ENCODE measurements at places on chromosomes 4 and X.

DNA sequence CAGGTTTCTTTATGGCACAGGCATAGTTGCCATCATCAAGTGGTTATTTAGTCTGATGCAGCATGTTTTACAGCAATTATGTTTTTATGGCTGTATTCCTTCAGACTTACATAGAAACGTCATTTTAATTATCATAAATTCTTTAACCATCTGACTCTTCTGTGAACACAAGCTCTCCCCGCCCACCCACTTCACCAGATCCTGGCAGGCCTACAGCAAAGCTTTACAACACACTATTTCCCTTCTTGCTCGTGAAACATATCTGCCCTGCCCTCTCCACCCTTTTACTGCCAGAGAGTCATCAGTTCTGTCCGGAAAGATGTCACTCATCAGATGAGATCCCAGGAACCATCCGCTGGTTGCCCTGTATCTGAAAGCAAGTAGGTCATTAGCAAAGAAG, 120.5 kb downstream of the HS6ST2 start:
- no peak for DNase-seq

- DNase-seq, result no peak
These were observed 118.5 kb upstream of the OTUD4 start for GRCh38 chr4:145298885-145299284.

DNA sequence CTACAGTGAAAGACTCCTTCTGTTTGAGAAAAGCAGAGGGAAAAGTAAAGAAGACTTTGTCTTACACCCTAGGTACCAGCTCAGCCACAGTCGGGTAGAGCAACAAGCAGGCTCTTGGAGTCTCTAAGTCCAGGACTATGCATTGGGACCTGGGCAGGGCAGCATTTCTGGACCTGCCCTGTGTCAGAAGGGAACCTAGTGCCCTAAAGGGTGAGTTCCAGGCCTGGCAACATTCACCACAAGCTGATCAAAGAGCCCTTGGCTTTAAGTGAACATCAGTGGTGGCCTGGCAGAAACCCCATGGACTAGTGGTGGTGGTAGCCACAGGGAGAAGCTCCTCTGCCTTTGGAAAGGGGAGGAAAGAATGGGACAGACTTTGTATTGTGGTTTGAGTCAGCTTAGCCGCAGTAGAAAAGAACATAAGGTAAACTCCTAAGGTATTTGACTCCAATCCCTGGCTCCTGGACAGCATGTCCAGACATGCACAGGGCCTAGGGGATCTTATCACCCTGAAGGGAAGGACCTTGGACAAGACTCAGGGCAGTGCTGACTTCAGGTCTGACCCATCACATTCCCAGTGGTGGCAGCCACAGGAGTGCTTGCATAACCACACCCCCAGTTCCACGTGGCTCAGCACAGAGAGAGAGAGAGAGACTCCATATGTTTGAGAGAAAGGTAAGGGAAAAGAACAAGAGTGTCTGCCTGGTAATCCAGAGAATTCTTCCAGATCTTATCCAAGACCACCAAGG, 32.6 kb downstream of the CCDC158 start:
- DNase-seq, result no peak

- no peak for DNase-seq
These were observed 53.2 kb downstream of the MTM1 start for GRCh38 chrX:150621652-150622051.

GRCh38 chr4:76904646-76905190, 6.8 kb upstream of the SOWAHB start:
- no peak for DNase-seq

- DNase-seq, result no peak
These were observed 1.2 kb upstream of the TAPT1 start for GRCh38 chr4:16227462-16227868.

DNA sequence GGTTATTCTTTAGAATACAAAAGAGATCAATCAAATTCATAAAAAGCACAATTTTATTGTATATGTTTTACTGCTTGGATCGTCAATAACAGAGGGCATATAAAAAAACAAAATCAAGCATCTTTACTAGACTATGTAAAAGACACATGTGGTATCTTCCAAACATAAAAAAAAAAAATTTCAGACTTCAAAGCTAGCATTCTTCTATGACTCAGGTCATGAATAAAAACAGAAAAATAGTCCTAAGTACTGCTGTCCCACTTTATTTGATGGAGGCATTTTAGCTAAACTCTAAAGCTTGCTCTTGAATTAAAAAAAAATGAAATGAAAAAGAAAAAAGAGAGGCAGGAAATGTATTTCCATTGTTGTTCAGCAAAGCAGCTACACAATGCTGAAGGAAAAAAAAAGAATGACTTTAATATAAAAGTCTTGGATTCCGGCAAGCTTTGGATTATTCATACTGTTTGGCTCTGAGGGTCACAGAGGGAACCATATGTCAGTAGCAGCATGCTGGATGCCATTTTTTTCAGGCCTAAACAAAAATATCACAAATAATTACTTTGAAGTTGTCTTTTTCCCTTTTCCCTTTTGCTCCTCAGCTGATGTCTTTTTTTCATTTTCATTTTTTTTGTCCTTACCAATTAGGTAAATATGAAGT, 249.1 kb upstream of the DIAPH2 start:
- DNase-seq, result no peak

GRCh38 chr4:6562931-6563901, 11.8 kb upstream of the MAN2B2 start:
- DNase-seq, result no peak

DNA sequence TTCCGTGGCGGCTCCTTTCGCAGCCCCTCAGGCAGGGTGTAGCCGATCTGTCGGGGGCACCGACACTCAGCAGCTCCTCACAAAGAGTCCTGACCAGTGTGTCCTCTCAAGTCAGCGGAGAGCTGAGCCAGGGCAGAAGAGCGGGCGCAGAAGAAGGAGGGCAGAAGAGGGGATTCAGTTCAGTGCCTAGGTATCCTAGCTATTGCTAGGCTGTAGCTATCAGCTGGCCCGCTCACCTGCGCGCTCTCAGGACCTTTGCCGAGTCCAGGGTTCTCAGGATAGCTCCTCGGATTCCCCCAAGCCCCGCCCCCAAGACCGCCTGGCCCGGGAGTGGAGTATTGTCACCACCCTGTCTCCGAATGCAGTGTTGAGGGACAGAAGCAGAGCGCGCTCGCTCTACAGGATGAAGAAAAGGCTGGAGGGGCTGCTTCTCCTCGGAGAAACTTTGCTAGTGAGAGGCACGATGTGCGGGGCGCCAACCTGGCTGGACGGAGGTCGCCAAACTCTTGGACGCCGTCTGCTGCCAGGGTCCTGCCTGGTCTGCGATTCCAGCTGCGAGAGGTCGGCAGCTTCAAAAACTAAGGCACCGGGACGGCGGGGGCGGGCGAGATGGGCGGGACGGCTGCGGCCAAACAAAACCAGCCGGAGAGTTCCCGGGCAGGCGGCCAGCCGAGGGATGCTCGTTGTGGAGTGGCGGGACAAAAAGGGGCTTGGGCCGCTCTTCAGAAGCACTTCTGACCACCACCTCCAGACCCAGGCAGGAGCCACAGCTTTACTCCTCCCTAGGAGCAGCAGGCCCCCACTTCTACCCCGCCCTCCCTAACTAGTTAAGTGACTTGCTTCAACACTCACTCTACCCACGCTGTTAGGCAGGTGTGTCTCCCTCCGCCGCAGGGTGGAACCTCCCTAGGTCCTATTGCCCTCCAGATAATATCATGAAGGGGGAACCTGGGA, at the start of gene XKRX:
Gene XKRX (minus strand): TSS at position 258 of the 954 bp plus-strand sequence. CDS start 613 bp downstream, outside the sequence.
- DNase-seq, result peak; percentile 49

DNA sequence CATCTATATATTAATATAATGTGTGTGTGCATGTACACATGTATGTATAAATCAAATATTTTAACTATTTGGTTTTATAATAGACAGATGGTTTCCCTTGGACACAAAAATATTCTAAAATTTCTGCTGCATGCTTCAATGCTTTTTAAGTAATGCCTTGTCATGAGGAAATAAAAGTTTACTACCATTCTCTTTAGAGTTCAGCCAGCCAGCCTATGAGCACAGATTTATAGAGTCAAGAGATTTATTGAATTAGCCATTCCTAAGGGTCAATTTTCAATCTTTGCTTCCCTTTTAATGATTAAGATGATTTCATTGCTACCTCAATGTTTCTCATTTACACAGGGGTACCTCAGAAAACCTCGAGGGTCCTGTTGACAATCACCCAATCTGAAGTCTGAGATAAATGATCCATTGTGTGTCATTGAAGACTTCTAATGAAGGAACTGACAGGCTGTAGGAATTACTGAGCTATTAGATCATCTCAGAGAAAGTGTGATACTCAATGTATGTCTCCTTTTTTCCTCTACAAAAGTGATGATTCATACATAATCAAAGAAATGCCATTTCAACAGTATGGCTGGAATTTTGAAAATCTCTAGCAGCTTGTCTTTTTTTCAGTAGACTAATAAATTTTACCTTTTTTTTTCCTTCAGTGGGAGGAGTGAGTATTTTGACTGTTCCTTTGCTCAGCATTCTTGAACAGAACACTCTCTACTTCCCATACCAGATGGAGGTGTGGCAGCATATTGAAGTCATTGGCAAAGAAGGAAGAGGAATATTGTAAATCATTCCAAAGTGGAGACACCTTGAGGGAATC, 222.6 kb upstream of the PCDH18 start:
- no peak for DNase-seq

DNA sequence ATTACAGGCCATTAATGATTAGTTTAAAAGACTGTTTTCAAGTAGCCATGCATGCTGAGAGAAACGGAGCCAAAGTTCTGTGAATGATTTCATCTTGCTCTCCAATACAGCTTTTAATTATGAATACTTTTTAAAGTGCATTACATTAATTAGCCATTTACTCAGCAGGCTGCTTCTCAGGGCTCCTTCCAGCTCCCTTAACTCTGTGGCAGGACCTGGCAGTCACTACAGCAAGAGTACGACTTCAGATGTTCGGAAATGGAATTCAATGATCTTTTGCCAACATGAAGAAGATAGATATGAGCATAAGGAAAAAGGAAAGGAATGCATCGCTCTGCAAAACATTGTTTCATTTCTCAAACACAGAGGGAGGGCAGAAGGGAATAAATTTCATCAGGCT, 987.2 kb downstream of the PDHA2 start:
- DNase-seq, result no peak

GRCh38 chr4:83320548-83320947, 14.1 kb downstream of the HPSE start:
- no peak for DNase-seq

DNA sequence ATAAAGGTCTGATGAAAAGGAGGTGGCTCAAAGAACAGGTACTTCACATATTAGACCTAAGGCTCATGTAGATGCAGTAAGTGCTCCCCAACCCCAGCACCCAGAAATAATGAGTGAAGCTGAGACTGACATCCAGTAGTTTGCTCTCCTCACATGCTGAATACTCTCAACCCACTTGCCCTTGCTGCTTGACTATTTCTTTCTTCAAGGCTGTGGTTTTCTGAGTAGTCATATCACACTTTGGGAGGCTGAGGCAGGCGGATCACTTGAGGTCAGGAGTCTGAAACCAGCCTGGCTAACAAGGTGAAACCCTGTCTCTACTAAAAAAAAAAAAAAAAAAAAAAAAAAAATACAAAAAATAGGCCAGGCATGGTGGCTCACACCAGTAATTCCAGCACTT, 51.5 kb upstream of the PRPS1 start:
- no peak for DNase-seq

DNA sequence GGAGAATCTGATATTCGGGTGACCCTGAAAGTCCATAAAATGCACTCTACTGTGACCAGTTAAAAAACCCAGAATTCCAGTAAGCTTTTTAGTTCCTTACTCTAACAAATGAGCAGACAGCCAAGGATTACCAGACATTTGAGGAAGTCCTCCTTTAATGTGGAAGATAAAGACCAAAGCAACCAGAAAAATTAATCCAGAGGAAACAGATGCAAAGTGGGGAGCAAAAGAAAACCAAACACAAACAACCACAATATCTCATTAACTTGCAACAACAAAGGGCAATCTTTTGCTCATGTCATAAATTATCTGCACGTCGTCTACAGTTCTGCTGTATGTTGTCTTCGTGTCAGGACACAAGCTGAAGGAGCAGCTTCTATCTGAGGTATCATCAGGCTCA, 164.4 kb downstream of the PJA1 start:
- no peak for DNase-seq

DNA sequence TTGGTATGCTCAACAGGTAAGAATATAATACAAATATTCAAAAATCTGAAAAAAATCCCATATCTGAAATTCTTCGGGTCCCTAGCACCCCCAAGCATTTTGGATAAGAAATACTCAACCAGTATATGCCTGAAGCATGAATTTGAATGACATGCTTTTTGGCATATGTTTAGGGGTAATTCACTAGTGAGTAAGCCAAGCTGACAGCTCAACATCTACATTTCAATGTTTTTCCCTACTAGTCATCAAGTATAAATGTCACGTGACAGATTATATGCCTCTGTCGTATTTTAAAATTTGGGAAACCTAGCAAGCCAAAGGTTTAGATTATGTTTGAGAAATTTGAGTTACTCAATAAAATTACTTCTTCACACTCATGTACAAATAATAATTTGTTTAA, 125.1 kb downstream of the FGF16 start:
- DNase-seq, result no peak

GRCh38 chr4:188780686-188781085, 641.4 kb downstream of the TRIML1 start:
- no peak for DNase-seq

- DNase-seq, result no peak
These were observed 39.7 kb downstream of the CPLX1 start for GRCh38 chr4:786074-786741.

DNA sequence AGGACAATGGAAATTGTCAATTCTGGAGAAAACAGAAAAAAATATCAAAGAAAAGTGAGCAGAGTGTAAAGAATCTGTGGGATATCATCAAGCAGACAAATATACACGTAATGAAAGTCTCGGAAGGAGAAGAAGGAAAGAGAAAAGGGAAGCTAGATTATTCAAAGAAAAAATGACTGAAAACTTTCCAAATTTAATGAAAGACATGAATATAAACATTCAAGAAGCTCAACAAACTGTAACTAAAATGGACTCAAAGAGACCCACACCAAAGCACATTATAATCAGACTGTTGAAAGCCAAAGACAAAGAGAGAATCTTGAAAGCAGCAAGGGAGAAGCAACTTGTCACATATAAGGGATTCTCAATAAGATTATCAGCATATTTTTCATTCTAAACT, 28.3 kb downstream of the PARM1 start:
- DNase-seq, result no peak

DNA sequence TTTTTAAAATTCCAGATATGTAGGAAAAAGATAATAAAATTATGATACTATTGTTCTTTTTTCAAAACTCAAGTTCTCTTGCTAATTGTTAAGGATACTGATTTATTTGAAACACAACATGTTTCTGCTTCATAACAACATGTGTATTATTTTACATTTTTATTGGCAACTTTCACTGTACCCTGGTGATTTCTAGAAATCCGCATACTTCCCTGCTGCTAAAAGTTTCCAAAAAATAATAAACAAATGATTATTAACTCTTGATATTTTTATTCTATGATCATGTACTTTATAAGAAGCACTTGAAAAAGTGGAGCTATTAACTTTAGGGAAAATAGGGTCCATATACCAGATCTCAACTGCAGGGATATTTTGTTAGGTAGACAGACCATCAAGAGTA, 71.2 kb upstream of the HCCS start:
- DNase-seq, result no peak

GRCh38 chrX:107324493-107325310, 118.3 kb downstream of the DNAAF6 start:
- peak; percentile 17 for DNase-seq
